ENCODE measurements at places on chromosomes 2 and 18.

DNA sequence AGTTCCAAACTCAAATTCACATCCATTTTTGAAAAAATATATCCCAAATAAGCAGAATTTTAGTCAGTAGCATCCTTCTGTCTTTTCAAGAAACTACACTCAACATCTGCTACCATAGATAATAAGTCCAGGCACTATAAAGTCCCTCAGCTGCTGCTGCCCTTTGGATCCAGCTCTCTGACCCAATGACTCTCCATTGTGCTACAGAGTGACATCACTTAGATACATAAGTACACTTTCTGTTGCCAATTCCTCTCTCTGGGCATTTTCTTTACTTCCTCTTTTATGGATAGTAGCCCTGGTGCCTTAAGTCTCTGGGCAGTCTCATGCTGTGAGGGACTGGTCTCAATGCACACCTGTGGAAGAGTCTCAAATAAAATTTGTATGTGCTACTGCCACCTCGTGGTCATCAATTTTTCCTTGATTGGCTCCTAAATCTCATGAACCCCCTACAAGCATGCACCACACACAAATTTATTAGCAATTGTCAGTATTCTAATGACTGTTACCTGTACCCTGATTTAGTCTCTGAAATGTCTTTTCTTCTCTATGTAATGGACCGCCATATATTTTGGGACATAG, 219.2 kb downstream of the LRP1B start:
- no peak for DNase-seq

DNA sequence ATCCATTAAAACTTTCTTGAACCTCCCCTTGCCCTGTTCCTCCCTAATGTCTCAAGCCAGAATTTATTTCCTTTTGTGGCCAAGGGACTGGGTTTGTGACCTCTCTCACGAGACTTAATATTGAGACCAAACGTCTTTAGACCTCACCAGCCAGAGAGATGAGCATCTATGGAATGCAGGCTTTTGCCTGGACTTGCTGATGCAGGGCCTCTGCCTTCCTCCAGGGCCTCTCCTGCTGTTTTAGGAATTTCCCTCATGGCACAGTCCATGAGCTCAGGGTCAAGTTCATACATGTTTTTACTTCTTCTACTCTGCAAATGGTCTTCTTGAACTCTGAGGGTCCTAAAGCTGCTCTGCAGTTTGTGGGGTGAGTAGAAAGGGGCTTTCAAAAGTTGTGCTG, 22.3 kb downstream of the IL1B start:
- no peak for DNase-seq

GRCh38 chr2:148568597-148568996, 76.0 kb upstream of the EPC2 start:
- DNase-seq: no peak

GRCh38 chr2:126953483-126953882, 54.8 kb downstream of the TEX51 start:
- no peak for DNase-seq

DNA sequence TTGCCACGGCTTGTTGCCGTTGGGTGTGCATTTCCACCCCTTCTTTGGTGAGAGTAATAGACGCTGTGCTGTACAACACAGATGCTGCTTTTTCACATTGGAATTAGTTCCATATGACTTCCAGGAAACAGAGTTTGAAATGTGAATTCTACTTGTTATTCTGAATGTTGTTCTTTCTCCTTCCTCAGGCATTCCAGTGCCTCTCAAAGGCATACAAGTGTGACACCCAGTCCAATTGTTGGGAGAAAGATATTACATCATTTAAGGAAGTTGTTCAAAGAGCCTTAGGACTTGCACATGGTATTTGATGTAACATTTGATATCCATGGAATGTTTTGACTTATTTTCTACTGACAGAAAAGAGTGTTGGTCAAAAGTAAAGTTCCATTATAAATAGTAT, 134.4 kb upstream of the LTBP1 start:
- DNase-seq: no peak

DNA sequence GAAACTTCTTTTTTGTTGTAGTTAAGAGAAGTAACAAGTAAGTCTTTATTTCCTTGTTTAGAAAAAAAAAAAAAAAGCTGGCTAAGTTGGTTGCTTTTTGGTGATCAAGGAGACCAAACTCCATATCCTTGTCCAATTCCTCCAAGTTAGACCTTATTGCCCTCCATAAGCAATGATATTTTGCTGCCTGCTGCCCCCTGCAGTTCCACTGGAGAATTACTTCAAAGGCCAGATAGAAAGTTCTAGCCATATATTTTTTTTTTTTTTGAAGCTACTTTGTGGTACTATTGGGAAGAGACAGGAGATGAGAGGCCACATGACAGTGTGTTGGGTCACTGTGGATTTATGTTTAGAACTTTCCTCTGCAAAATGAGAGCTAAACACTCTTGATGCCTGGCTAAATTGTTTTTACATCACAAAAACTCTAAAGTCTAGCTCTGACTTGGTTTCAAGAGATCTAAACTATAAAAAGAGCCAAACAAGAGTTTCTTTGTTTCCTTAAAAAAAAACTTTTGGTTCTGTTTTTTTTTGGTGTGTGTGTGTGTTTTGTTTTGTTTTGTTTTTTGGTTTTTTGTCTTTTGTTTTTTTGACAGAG, 80.7 kb upstream of the RASGRP3 start:
- peak; percentile 6 for DNase-seq

DNA sequence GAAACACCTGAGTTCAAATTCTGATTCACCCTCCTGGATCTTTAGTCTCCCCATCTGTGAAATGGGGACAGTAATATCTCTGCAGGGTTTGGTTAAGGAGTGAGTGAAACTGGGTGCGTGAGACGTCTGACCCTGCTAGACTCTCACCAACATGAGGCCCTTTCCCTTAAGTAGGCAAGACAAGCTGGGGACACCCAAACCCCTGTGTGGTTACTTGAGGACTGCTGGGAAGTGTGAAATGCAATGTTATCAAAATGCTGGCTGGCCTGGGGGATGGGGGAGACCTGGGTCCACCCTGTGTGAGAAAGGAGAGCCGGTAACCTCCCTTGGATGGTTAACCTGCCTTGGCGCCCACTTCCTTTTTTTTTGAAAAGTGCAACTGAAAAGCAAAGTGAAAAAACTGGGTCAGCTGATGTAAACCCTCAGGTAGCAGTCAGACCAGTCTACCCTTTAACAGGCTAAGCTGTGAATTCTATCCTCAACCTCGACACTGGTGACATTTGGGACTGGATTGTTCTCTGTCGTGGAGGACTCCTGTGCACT, 82.3 kb downstream of the INPP5D start:
- DNase-seq: no peak

DNA sequence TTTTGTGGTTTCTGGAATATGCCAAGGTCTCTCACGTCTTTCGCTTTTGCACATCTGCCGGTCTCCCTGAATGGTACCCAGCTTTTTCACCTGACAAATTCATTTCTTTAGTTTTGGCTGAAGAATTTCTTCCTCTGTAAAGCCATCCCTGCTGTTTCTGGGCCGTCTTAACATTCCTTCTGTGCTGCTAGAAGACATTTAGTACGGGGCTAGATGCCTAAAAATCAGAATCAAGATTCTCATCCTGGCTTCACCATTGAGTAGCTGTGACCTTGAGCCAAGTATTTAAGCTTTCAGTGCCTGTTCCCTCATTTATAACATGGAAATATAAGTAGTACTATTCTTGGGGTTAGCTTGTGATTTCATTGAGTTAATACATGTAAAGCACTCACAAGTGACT, 6.4 kb upstream of the BCL2 start:
- DNase-seq: no peak

DNA sequence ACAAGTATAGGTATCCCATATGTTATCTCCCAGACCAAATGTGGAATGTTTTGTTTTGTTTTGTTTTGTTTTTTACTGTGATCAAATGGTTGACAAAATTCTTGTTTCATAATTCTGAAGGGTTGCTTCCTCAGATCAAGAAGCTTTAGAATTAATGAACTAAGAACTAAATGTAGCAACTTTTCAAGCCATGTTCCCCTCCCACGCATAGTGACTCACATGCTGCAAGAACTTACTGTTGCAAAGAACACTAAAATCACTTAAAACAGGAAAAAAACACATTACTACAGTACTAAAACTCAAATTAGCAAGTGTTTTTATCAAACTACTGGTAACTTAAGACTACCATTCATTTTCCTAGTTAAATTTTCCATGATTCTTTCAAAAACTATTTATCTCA, 30.6 kb downstream of the HNRNPLL start:
- no peak for DNase-seq

GRCh38 chr18:28576941-28577340, 400.0 kb upstream of the CDH2 start:
- DNase-seq: no peak

GRCh38 chr18:5238371-5238976, 41.4 kb upstream of the AKAIN1 start:
- DNase-seq: peak; percentile 9

DNA sequence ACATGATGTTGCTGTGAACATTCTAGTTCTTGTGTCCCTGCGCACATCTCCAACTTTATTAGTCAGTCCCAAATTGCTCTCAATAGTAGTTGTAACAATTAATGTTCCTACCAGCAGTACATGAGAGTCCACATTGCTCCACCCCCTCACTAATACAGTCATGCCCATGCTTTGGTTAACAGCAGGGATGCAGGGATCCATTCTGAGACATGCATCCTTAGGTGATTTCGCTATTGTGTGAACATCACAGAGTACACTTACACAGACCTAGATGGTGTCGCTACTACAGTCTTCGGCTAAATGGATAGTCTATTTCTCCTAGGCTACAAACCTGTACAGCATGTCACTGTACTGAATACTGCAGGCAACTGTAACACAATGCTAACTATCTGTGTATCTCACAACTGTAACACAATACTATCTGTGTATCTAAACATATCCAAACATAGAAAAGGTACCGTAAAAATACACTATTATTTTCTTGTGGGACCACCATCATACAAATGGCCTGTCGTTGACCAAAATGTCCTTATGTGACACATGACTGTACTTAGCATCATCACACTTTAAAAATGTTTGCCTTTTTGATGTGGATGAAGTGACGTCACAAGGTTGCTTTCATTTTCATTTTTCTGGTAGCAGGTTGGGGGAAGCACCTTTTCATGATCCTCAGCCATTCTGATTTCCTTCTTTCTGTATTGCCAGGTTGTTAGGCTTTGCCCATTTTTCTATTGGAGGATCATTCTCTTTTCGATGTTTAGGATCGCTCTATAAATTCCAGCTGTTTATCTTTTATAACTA, 82.9 kb upstream of the RNF152 start:
- DNase-seq: no peak

- DNase-seq: no peak
Observed at GRCh38 chr2:230811508-230811907, 53.2 kb upstream of the ITM2C start.

- DNase-seq: no peak
Observed at GRCh38 chr2:48860380-48860779, 104.9 kb upstream of the LHCGR start.

- DNase-seq: no peak
Observed at GRCh38 chr2:27489118-27489497, 435 bp downstream of the IFT172 start.

- no peak for DNase-seq
Observed at GRCh38 chr2:8986327-8986976, 17.0 kb downstream of the MBOAT2 start.

DNA sequence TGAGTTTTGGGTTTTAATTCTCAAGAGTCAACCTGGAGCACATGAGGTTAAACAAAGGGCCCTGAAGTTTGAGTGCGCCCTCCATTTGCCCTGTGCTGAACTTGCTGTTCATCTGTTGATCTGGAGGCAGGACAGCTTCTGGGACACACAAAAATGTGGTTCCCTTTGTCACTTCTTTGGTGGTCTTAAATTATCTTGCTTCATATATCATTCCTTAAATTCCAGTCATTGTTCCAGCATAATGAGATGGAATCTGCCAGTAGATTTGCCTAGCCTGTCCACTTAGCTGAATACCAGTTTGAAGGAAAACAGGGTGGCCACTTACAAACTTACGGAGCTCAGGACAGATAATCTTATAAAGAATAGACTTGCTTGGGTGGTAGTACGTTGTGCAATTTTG, 916 bp downstream of the CETN1 start:
- DNase-seq: no peak

DNA sequence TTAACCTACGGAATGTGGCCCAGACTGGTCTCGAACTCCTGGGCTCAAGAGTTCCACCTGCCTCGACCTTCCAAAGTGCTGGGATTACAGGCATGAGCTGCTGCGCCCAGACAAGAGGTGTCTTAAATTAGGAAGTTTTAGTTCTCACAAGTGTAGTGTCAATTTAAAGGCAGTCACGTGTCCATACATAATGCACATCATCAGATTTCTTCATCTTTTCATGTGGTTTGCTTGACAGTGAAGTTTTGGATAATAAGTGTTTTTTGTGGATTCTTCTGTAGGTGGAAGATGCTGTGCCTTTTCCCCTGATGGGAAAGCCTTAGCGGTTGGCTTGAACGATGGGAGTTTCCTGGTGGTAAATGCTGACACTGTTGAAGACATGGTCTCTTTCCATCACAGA, 147.5 kb downstream of the RTN4 start:
- DNase-seq: no peak

DNA sequence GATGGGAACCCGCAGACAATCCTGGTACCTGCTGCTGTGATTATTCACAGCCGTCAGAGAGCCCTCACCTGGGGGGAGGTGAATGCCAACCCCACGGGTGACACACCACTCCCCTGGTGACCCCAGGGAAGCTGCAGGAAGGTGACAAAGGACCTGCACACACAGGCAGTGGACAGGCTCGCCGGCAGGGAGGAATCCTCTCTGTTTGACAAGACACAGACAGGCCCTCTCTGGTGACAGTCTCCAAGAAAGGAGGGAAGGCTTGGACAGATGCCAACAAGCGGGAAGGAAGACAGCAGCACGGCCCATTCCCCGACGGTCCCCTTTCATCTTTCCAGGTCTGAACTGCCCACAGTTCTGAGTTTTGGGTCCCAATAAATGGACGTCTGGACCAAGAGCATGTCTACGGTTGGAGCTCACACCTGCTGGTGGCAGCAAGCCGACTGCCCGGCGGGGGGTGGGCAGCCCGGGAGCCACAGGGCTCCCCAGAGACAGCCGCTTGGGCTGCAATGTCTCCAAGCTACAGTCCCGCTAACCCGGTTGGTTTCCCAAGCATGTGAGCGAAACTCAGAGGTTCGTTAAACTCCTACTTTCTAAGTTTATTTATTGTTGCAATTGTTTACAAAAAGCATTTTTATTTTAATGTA, 31.8 kb downstream of the HDAC4 start:
- DNase-seq: no peak

DNA sequence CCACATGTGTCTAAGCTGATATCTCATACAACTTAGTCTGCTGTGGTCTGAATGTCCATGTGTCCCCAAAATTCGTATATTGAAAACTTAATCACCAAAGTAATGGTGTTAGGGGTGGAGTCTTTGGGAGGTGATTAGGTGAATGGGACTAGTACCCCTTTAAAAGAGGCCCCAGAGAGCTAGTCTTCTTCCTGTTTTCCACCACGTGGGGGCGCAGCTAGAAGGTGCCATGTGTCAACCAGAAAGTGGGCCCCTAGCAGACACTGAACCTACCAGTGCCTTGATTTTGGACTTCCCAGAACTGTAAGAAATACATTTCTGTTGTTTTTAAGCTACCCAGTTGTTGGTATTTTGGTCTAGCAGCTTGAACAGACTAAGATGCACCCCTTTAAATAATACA, 86.6 kb downstream of the ASB1 start:
- no peak for DNase-seq
